Mesenteric fat pad (tissue), 1 donor: ENCODE measurements at places on chromosomes 7 and 10. TPM values are rescaled to one million over a fixed set of nuclear protein-coding genes. Genes with fewer than 3 reads are reported as not detected.

DNA sequence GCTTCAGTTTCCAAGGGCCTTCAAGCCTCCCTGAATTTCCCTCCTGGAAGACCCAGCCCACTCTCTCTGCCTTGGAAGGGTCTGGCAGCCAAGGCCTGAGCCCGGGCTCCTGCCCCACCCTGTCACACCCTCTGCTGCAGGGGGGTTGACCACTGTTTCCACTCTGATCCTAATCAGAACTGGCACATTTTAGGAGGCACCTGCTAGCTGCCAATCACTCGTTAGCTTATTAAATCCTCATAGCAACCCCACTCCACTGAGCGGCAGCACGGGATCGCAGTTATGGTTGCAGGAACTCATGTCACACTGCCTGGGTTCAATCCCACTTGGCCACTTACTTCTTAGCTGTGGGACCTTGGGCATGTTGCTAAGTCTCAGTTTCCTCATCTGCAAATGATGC, 12.9 kb downstream of the HSPB1 start:
- no peak for DNase-seq

DNA sequence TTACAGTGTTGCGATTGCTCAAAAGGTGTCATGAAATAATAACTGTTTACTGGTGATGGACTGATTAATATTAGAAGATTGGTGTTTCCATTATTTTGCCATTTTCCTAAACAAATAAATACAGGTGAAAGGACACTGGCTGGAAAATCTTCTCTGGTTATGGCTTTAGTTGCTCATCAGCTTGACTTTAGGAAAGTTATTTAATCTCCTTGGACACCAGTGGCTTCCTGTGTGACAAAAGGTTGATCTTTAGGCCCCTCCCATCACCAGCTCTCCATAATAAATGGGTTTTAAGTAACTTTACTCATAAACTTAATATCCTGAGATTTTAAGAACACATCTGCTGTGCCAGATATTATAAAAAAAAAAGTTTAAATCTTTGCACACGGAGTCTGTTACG, 737 bp downstream of the CABCOCO1 start:
- DNase-seq: no peak

Gene SOSTDC1
- total RNA-seq: not detected

GRCh38 chr10:33669904-33670303, 335.4 kb upstream of the NRP1 start:
- no peak for DNase-seq

DNA sequence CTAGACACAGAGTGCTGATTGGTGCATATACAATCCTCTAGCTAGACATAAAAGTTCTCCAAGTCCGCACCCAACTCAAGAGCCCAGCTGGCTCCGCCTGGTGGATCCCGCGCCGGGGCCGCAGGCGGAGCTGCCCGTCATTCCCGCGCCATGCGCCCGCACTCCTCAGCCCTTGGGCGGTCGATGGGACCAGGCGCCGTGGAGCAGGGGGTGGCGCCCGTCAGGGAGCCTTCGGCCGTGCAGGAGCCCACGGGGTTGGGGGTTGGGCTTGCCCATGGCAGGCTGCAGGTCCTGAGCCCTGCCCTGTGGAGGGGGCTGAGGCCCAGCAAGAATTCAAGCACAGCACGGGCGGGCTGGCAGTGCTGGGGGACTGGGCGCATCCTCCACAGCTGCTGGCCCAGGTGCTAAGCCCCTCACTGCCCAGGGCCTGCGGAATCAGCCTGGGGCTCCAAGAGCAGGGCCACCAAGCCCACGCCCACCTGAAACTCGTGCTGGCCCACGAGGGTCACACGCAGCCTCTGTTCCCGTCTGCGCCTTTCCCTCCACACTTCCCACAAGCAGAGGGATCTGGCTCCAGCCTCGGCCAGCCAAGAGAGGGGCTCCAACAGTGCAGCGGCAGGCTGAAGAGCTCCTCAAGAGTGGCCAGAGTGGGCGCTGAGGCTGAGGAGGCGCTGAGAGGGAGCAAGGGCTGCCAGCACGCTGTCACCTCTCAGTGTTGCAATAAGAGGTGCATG, 604.2 kb upstream of the POM121L12 start:
- DNase-seq: no peak

Gene DNTT
- not detected for total RNA-seq
